ENCODE measurements at places on chromosomes 11 and 22.

DNA sequence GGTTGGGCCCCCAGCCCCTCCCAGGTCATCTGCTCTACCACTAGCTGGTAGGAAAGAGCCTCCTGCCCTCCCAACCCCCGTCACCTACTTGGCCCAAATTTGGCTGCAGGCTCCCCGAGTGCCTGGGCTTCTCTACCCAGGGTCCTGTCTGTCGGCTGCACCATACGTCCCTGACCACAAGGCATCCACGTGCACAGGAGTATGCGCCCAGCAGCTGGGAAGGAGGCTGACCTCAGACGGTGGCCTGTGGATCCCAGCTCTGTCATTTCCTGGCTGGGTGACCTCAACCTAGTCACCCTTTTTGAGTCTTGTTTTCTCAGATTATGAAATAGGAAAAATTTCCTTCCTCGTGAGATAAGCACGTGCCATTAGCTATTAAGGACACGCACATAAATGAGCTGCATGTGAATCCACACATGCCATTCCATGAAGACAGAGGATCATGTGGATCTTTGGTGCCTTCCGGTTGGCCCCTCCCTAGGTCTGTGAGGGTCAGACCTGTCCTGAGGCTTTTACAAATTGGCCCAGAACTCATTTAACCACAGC, 13.7 kb downstream of the CYB561A3 start:
- DNase-seq = no peak

GRCh38 chr11:107916671-107917241, 11.5 kb upstream of the RAB39A start:
- DNase-seq = no peak

- no peak for DNase-seq
These were observed 12.0 kb upstream of the MALAT1 start for GRCh38 chr11:65486570-65487466.

DNA sequence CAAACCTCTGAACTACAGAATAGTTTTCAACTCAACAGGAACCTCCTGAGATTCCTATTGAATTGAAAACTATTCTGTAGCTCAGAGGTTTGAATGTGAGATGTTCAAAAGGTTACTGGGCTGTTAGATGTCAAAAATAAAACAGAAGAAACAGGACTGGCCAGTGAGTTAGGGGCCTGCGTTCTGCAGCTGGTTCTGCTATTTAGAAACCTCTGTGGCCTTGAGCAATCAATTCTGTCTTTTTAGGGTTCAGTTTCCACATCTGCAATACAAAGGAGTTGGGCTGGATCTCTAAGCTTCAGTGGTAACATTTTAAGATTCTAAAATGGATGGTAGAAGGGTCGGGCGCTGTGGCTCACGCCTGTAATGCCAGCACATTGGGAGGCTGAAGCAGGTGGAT, 55.8 kb downstream of the CLMP start:
- DNase-seq = no peak

DNA sequence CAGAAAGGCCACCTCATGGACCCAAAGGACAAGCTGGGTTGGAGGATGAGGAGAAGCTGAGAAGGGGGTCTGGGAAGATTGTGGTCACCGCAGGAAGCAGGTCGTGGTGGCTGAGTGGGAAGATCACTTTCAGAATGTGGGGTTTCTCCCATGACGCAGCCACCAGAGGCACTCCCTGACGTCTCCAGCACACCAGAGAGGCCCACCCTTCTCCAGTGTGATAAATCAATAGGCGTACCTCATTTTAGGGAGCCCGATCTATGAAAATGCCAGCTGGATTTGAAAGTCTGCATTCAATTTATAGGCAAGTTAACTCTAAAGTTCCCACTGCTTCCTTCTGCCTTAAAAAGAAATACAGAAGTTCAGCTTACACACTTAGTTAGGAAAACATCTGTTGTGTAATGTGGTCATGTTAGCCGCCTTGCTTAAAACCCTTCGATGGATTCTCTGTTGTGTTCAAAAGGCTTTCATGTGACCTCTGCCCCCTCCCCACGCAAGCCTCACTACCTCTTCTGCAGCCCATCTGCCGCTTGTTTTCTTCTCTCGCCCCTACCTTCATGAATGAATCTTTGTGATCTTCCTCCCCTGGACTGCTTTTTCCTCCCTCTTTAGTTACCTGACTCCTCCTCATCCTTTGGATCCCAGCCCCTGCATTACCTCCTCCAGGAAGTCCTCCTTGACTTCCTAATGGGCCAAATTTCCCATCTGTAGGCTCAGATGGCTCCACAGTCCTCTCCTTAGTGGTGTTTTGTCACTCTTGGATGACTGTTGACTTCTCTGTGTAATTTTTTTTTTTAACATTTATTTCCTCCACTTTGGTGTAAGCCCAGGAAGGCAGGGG, 10.7 kb downstream of the TSPAN18 start:
- DNase-seq = no peak

DNA sequence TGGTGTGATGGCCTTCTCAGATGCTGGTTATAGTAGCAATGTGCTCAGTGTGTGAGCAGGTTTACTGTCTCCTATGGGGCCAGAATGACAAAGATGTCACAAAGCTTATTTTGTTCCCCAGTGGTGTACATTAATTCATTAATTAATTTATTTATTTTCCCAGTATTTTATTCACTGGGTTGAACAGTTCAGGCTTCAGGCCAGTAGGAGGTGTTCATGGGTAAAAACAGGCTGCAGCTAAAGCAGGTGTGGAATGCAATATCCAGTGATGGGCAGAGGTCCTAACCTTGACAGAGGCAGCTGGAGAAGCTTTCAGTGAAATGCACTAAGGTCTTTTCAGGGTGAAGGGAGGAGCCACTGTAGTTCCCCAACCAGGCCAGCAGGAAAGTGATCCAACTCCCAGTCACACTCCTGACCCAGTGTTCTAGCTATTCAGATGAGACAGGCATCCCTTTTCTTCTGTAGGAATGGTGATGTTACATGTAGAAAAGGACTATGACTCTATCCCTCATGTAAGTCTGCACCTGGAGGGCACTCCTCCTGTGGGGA, 7.8 kb upstream of the FANCF start:
- no peak for DNase-seq

- DNase-seq = no peak
These were observed 143.2 kb upstream of the GRIA4 start for GRCh38 chr11:105466582-105467228.

DNA sequence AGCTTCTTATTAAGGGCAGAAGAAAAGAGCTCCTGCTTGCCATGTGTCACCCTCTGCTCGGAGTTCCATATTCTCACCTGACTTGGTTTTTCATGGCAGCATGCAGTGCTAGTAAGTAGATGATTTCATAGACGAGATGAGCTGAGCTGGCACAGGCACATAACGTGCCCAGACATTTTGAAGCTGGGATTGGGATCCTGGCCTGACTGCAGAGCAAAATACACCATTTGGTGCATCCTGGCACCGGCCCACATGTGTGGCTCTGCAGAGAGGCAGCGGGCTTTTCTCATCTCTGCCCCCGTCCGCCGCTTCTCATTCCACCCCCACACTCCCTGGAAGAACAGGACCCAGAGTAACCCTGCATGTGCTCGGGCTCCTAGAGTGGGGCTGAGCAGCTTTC, 24.8 kb downstream of the FAM118A start:
- no peak for DNase-seq

DNA sequence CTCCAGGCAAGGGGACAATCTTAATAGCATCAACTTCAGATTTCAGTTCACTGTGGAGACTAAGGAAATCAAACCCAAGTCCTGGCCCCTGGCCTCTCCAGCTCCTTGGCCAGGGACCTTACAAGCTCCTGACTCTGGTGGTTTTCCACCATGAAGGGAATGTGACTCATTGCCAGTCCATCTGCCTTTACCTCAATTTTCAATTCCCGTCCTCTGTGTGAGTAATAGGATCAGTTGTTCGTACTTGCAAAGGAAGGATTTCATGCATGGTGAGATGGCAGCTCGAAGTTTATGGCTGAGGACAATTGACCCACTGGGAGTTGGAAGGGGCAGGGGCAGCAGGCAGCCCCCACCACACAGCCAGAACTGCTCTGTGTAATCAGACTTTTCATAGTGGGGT, 42.5 kb downstream of the INSC start:
- no peak for DNase-seq

DNA sequence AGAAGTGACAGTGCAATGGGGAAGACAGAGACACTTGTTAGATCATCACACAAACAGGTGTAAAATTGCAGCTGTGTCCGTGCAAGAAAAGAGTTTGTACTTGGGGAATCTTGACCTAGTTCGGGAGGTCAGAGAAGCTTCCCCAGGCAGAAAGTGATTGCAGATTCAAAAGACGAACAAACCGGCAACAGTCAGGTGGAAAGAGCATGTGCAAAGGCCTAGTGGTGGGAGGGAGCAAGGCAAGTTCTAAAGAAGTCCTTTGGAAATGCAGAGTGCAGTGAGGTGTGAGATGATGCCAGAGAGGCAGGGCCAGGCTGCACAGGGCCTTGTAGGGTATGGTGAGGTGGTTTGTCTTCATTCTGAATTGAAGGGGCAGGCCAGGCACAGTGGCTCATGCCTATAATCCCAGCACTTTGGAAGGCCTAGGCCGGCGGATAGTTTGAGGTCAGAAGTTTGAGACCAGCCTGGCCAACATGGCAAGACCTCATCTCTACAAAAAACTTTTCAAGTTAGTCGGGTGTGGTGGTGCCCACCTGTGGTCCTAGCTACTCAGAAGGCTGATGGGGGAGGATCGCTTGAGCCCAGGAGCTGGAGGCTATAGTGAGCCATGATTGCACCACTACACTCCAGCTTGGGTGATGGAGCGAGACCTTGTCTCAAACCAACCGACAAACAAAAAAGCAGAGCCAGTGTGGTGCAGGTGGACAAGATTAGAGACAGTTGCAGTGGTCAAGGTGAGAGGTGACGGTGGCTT, 1.9 kb upstream of the ESS2 start:
- DNase-seq = no peak

- DNase-seq = no peak
These were observed 9.3 kb downstream of the CXCR5 start for GRCh38 chr11:118892964-118893363.

DNA sequence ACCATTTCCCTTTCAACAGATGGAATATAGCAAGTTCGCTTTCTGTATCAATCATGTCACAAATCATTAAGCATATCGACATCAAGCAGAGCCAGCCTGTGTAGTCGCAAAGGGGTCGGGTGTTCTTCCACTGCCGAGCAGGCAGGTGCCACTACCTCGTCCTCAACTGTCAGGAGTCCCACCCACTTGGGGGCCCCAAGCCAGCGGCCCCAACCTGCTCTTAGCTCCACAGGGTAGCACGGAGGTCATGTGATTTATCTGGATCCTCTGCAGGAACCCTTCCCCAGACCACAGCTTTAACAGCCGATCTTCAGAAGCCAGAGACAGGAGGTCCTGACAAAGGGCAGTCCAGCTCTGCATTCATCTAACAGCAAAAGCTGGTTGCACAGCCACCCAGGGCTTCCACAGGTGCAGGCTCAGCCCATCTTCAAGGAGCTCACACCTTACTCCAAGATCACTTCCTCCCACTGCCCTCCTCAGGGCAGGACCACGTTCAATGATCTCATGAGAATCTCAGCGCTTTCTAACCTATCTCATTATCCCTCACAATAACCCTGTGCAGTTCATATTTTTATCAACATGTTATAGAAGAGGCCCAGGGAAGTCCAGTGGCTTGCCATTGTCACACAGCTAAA, 110.2 kb downstream of the TRIM29 start:
- no peak for DNase-seq

DNA sequence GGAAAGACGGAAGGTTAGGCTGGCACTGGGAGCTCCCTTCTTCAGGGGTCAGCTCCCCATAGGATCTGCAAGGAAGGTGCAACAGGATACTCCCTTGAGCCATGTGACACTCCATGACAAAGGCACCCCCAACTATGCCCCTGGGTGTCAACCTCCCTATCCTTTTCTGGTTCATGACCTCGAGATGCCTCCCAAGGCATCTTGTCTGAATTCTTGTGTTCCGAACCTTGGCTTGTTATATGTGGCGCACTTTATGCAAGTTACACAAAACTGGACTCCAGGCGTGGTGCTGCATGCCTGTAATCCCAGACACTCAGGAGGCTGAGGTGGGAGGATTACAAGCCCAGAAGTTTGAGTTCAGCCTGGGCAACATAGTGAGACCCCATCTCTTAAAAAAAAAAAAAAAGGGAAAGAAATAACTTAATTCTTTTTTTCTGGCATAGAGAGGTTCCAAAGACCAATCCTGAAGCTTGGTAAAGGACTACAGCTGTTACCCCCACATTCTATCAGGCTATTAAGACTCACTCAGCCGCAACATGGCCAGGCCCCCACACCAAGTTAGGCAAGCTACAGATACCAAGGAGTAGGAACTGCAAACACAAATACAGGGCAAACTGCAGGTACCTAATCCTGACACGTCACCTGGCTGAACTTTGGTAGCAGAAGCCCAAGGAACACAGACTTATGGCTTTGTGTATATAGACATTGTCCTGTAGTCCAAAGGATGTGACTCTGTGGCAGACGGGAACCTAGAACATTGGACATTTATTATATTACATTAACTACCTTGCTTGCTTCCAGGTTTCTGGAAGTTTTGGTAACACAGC, 1.4 kb downstream of the C11orf24 start:
- no peak for DNase-seq

DNA sequence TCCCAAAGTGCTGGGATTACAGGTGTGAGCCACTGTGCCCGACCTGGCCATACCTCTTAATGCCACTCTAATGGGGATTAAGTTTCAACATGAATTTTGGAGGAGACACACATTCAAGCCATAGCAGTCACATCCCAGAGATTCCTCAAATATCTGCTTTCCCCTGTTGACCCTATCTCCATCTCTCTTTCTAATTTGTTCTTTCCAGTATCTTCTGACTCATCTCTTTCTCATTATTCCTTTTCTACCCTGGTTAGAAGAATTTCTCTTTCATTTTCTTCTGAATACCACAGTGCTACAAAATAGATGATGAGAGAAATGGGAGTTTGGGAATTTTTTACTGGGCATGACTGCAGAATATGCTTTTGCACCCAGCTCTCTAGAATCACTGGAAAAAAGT, 5.1 kb downstream of the OR10V1 start:
- no peak for DNase-seq

DNA sequence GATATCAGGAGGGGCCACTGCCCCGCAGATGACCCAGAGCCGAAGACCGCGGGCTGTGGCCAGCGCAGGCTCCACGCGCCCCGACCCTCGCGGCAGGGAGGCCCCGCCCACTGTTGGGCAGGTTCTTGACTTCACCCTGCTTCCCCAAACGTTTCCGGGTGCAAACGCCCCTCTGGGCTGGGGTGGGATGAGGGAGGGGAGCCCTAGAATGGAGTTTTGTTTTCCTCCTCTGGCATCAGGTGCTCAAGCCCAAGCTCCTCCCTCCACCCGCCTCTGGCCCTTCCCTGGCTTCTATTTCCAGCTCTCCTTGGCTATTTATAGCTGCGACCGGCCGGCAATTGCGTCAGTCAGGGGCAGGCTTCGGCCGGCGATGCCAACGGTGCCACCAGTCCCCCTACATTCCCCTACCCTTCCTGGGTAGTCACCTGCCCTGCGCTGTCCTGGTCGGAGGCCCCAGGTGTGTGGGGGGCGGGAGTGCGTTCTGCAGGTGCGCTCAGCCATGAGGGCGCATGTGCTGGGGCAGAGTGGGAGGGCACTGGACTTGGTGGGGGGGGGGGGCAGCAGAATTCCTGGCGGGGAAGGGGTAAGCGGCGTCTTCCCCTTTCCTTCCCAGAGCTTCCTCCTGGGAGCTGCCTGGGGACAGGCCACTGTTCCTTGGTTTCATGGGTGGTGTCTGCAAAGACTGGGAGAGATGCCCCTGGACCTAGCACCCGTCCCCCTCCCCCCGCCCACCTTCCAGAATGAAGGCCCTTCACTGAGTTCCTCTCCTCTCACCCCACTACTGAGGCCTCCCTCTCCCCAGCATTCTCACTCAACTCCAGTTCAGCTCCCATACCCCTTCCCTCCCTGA, 23.6 kb downstream of the DUSP8 start:
- DNase-seq = no peak
